ENCODE measurements at places on chromosomes 1 and 21.

GRCh38 chr1:112044745-112045144, 55.3 kb upstream of the KCND3 start:
- DNase-seq, result no peak

- no peak for DNase-seq
Measured at GRCh38 chr1:53638360-53639035, 100.5 kb downstream of the GLIS1 start.

- DNase-seq, result no peak
Measured at GRCh38 chr1:178266619-178267066, 172.7 kb downstream of the RASAL2 start.

DNA sequence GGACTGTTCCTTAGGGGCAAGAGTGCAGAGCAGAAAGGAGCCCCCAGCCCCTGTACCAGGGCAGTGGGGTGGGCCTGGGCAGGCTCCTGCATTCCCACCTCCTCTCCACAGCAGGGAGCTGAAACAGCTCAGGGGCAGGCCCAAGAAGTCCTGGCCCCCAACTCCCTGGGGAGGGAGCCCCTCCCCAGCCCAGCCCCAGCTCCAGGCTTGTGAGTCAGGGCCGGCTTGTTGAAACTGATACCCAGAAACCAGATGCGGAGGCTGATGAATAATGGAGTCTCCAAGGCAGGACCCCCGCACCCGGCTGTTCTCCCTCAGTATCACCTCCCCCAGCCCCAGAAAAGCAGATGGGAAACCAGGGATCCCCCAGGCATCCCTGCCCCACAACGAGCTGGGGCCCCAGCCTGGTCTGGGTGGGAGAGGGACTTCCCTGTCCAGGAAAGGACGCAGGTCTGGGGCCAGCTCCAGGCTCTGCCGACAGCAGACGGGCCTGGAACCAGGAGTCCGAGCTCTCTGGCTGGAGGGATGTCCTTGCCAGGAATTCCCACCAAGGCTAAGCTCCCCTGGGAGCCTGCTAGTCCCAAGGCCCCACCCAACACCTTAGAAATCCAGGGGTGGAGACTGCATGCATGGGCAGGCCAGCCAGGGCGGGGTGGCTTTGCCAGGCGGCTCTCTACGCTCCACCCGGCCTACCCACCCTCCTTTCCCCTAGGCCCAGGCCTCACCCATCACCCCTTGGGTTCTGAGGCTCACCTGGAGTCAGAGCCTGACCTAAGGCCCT, 2.7 kb downstream of the PLEKHG5 start:
- DNase-seq, result no peak

GRCh38 chr1:229241390-229241789, 29.5 kb upstream of the RAB4A start:
- no peak for DNase-seq

GRCh38 chr1:54811739-54812655, 10.9 kb upstream of the TTC22 start:
- peak; percentile 7 for DNase-seq

DNA sequence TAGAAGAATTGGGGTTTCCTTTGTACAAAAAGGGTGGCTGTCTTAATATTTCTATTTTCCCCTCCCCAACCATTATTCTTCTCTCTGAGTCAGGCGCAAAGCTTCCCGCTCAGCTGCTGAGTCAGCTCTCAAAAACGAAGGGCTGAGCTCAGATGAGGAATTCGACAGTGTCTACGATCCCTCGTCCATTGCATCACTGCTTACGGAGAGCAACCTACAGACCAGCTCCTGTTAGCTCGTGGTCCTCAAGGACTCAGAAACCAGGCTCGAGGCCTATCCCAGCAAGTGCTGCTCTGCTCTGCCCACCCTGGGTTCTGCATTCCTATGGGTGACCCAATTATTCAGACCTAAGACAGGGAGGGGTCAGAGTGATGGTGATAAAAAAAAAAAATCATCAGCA, 3.0 kb upstream of the TUFT1 start:
- DNase-seq, result no peak

GRCh38 chr1:103106426-103107341, 1.6 kb downstream of the COL11A1 start:
- peak; percentile 17 for DNase-seq

- DNase-seq, result no peak
Measured at GRCh38 chr1:228070851-228071250, 11.7 kb upstream of the ARF1 start.

- no peak for DNase-seq
Measured at GRCh38 chr21:38486221-38486620, 12.1 kb downstream of the ERG start.

- DNase-seq, result no peak
Measured at GRCh38 chr1:8355439-8356255, 37.7 kb downstream of the SLC45A1 start.

DNA sequence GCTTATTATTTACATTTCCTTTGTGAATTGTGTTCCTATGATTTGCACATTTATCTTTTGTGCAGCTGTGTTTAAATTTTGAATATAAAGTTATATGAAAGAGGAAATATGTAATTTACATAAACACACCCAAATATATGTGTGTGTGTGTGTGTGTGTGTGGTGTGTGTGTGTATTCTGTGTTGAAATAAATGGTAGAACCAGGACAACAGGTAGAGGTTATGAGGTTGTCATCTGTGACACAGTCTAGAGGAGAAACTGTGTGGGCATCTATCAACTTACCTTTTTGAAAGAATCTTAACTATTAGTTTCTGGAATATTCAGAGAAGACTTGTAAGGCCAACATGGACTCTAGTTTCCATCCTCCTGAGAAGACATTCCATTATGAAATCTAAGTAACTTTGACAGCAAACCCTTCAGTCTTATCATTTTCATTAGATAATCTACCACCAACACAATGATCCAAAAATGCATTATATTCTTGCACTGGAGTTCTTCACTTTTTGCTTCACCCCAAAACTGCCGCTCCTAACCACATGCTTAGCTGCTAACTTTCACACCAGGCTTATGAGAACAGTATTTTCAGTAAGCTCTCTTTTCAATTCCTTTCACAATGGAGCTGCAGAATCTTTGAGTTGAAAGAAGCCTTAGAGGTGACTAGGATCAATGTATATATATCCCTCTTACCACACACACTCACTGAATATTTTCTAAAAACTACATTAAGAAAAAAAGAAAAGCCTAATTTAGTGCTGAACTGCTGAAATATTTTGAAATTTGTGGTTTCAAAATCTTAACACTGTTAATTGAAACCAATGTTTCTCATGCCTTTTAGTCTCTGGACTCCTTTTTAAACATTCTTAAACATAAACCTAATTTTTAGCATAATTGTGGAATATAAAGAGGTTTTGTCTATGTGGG, 21.8 kb downstream of the PTPRC start:
- DNase-seq, result no peak

DNA sequence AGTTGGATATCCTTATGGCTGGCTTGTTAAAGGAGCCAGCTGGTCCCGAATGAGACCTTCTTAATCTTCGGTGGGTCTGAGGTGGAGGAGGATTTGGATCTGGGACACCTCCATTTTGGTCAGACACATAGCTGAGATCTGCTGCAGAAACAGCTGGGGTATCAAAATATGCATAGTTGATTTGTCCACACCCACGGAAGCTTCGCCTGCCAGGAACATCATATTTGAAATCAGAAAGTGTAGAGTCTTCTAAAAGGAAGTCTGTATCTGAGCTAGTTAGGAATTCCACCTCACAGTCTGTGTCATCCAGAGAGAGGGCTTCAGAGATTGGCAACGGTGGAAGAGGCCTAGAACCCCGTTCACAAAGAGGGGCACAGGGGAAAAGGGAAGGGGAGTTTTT, 12.3 kb downstream of the ERRFI1 start:
- no peak for DNase-seq

DNA sequence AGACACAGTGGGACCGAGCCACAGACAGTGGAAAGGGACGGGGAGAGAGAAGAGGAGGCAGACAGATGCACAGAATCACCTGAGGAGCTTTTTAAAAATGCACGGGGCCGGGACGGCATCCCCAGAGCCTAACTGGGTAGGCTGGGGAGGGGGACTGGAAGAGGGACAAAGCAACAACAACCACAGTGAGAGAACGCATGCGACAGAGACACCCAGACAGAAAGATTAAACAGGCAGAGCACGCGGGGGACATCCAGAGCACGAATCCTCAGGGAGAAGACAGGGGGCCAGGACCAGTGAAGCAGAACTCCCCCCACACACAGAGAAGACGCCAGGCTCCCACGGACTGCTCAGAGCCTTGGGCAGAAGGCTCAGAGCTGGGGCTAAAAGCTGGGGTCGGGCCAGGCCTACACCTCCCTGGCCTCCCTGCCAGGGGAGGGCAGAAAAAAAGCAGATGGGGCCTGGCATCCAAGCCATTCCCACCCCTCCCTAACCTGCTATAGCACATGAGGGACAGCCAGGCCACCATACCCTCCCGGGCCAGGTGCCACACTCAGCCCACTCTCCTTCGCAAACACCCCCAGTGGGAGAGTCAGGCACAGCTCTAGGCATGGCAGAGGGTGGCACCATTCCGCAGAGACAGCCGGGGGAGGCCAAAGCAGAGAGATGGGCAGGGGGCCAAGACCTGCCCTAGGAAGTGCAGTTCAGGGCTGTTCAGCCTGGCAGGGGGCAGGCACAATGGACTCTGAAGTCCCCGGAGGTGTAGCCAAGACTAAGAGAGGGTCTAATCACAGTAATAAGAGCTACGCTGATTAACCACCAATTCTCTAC, 29.8 kb upstream of the COL16A1 start:
- DNase-seq, result no peak

DNA sequence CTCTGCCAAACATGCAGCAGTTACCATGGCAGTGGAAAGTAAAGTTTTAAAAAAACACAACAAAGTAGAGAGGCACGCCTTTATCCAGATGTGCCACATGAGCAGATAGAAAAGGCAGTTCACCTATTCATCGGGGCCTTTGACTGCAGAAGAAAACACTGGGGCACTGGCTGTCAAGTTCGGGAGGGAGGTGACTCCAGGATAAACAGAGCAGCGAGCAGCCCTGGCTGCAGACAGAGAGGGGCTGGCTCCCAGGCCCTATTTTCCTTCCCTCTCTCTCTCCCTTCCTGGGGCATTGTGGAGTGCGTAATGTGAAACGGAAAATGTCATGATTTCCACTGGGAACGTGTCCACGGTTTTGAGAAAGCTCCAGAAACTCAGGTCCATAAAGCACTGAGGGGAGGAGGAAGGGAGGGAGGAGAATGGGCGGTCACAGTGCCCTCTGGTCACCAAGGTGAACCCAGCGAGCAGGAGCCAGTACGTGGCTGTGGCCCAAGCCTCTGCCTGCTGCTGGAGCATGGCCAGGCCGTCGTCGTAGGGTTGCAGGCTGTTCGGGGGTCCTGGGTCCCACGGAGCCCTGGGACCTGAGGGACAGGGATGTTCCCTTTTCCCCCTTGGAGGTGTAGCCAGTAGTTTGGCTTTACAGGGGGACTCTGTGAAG, 114.7 kb upstream of the IRF2BP2 start:
- no peak for DNase-seq

- no peak for DNase-seq
Measured at GRCh38 chr1:38125837-38126520, 79.4 kb upstream of the POU3F1 start.

DNA sequence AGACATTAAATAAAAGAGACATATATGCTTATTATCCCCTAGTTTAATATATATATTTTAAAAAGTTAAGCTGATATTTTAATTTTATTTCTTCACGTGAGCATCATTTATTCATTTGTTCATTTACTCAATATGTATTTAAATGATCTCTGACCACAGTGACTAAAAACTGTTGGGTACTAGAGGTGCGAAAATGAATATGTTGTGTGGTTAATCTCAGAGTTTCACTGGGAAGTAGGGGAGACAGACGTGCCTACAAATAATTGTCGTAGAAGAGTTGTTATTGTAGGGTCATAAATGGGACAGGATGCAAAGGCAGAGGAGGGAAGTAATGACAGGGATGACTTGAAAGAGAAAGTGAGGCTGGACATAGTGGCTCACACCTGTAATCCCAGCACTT, 213.0 kb upstream of the CACYBP start:
- no peak for DNase-seq

GRCh38 chr1:160841079-160841478, 21.6 kb downstream of the CD244 start:
- no peak for DNase-seq

DNA sequence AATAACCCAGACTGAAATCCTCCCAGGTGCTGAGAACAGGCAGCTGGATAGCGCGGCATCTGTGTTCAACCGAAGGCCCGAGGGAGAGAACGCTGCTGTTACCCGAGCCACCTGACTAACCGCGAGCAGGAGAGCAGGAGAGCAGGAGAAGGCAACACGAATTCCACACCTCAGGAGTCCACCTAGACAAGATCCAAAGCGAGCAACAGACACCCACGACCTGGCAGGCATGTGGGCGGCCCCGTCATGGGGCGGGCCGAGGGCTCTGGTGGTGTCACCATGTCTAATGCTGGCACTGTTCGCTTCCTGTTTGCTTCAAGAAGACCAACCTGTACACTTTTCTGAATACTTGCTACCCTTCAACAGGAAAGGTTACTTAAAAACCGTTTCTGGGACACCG, 20.9 kb upstream of the SPATC1L start:
- no peak for DNase-seq

DNA sequence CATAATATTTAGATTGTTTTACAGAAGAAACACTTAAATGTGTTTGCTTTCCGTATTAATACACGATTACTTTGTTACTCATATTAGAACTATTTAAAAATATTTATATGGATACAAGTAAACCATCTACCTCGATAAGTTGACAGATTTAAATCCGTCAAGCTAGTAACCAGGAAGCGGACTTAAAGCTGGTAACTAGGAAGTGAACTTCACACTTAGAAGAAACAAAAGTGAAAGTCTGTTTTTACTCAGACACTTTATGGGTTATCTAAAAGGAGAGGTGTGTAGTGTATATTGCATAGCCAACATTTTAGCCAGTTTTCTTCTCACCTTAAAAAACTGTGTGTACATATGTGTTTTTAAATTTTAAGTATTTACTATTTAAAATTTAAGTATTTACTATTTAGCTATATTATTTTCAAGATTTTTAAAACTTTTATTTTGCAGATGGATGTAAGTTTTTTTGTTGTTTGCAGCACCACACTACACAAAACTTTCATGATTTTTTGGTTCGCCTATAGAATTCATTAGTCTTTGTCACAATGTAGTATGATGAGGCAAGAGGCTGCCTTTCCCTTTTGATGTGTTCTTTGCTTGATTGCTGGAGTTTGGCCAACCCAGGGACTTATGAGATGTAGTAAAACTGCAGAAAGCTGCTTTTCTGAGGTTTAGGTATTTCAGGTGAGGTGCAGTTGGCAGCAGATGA, 2.7 kb downstream of the USP25 start:
- DNase-seq, result no peak

DNA sequence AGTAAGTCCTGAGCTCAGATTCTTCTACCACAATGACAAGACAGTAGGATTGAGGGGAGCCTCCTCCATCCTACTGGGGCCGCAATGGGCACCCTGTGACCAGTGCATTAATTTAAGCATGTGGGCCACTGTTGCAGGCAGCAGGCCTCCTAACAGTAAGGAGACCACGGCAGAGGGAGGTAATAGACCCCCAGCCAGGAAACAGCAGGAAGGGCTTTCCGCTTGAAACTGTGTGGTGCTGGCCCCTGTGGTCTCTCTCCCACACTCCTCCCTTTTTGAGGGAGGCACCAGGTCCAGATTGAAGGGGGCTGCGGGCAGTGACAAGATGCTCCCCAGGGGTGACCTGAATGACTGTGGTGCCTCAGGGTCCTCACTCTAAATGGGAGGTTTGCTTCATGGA, 1.7 kb upstream of the CLDN19 start:
- no peak for DNase-seq

Measured in progenitor cell of endocrine pancreas (in vitro differentiated cells).